ENCODE measurements at places on chromosomes 4 and X. TPM values are rescaled to one million over a fixed set of nuclear protein-coding genes. Genes with fewer than 3 reads are reported as not detected.

Gene HOPX
- total RNA-seq = 5.8 TPM

Gene SSX2B
- total RNA-seq = not detected

Gene GAGE1
- not detected for total RNA-seq

Gene FOXR2
- not detected for total RNA-seq

Gene SLC7A11
- total RNA-seq = 0.47 TPM

Gene UCP1
- total RNA-seq = not detected

Gene NHSL2
- total RNA-seq = 2.9 TPM

Gene AVPR2
- total RNA-seq = 5.0 TPM

Gene STX18
- total RNA-seq = 41.0 TPM

Gene ARR3
- 3.3 TPM for total RNA-seq

Gene F8A3
- 26.5 TPM for total RNA-seq

Gene TLR6
- total RNA-seq = 1.5 TPM

Gene CT45A10
- total RNA-seq = not detected

Gene DMRTC1
- total RNA-seq = not detected

Gene PASD1
- total RNA-seq = not detected

Gene AFF1
- total RNA-seq = 72.5 TPM

- no peaks in the 10 kb centered on the region for H3K36me3 ChIP-seq
- H3K4me1 ChIP-seq = peaks cover 29% of the 10 kb centered on the region
- H3K4me3 ChIP-seq = no peak overlapping the region
- DNase-seq = no peak
- no peaks in the 10 kb centered on the region for H3K27me3 ChIP-seq
These were observed 73.5 kb downstream of the ANXA3 start for GRCh38 chr4:78625073-78625472.

DNA sequence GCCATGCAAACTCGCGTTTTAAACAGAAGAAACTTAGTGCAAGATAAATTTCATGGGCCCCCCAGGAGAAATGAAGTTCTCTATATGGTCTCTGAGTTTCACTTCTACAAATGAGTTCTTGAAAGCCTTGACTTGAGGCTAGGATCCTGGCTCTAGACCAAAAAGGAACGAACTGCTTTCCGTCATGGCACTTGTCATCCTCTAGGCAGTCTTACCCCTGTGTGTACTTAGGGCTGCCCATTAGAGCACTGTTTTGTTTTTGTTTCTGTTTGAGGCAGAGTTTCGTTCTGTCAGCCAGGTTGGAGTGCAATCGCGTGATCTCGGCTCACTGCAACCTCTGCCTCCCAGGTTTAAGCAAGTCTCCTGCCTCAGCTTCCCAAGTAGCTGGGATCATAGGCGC is 29.0 kb downstream of the RNF4 start:
- H3K36me3 ChIP-seq = no peaks in the 10 kb centered on the region
- no peak overlapping the region for H3K4me3 ChIP-seq
- DNase-seq = peak; percentile 19
- no peak overlapping the region for H3K27ac ChIP-seq
- H3K27me3 ChIP-seq = no peaks in the 10 kb centered on the region
- no peaks in the 10 kb centered on the region for H3K4me1 ChIP-seq

DNA sequence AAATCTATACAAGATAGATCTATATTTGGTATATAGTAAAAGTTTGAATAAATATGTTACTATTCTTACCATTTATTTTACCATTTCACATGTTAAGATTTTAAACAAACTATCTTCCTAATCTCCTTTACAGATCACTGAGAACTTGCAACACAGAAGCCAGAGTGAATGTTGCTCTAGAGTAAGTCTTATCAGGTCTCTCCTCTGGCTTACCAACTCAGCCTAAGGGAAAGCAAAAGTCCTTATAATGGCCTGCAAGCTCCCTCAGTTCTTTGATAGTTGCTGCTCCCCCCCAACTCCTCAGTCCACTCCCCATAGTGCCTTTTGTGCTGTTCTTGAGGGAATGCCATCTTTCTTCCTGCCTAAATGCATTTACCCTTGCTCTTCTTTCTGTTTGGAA is 25.7 kb upstream of the SLC7A11 start:
- H3K4me3 ChIP-seq = no peak overlapping the region
- H3K27ac ChIP-seq = no peak overlapping the region
- no peaks in the 10 kb centered on the region for H3K36me3 ChIP-seq
- H3K4me1 ChIP-seq = no peaks in the 10 kb centered on the region

DNA sequence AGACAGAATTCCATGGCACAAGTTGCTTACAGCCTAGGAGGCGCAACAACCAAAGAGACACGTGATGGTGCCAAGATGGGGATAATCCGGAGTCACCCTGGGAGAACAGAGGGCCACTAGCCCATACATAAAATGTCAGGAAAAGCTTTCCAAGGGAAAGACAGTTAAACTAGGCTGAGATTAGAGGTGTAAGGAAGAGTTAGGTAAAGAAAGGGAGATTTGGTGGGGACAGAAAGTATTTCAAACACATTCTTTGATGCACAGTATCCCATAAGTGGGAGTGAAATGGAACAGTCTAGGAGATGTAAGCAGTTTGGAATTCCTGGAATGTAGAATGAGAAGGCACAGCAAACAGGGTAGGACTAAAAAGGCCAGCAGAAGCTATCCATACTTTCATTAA is 860.9 kb upstream of the LCORL start:
- no peak overlapping the region for H3K27ac ChIP-seq
- no peak for DNase-seq
- H3K27me3 ChIP-seq = no peaks in the 10 kb centered on the region
- H3K4me3 ChIP-seq = no peak overlapping the region
- H3K4me1 ChIP-seq = no peaks in the 10 kb centered on the region
- no peaks in the 10 kb centered on the region for H3K36me3 ChIP-seq

DNA sequence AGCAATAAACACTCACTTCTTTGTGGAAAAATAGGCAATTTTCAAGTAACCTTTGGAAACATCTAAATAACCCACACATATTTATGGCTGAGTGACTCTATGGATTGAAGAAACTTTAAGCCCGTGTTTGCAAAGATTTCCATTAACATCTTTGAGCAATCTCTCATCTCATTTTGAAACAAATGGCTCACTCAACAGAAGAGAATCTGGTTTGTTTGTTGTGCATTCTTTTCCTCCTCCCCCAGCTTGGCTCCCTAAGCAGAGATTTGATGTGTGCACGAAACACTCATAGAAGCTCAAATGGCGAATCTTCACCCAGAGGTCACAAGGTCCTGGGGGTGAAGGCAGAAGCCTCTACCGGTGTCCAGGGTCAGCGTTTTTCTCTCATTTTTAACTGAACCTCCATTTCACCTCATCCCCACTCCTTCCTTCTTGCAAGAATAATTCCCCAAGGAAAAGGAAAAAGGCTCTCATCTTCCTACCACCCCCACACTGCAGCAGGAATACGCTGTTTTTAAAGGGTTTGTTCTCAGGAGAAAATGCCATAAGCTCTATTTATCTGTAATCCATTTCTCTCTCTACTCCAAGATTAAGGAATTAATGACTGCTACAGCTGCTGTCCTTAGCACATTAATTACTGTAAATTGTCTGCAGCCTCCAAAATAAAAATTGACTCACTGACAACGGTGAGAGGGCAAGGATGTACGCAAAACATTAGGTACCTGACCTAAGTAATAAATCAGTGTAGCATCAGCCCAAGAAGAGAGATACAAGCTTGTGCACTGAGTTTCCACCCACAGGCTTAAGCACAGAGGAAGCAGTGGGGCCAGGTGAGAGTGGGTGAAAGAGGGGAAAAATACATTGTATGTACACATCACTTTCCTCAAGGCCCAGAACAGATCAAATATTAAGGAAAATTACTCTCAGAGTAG is 307.6 kb upstream of the NOCT start:
- H3K4me3 ChIP-seq = no peak overlapping the region
- no peak overlapping the region for H3K27ac ChIP-seq
- DNase-seq = no peak
- no peaks in the 10 kb centered on the region for H3K4me1 ChIP-seq
- no peaks in the 10 kb centered on the region for H3K36me3 ChIP-seq

GRCh38 chr4:65670331-65671031 is at the start of gene EPHA5:
Gene EPHA5, minus strand, starts transcription at chr4:65670489. Its CDS starts 747 bp downstream, at chr4:65669742.
- no peaks in the 10 kb centered on the region for H3K4me1 ChIP-seq
- peak within 1 kb of the TSS; percentile 34 for H3K4me3 ChIP-seq
- H3K36me3 ChIP-seq = no peaks in the 10 kb centered on the region
- H3K27me3 ChIP-seq = peaks cover 16% of the 10 kb centered on the region
- no peak within 1 kb of the TSS for H3K27ac ChIP-seq

GRCh38 chr4:114598191-114599121 is at the start of gene UGT8:
Gene UGT8, plus strand, starts transcription at chr4:114598807. Its CDS starts 24,074 bp downstream, at chr4:114622881.
- peak; percentile 95 for DNase-seq
- no peaks in the 10 kb centered on the region for H3K36me3 ChIP-seq
- H3K4me1 ChIP-seq = peaks cover 3% of the 10 kb centered on the region
- no peaks in the 10 kb centered on the region for H3K27me3 ChIP-seq
- peak within 1 kb of the TSS; percentile 68 for H3K4me3 ChIP-seq

DNA sequence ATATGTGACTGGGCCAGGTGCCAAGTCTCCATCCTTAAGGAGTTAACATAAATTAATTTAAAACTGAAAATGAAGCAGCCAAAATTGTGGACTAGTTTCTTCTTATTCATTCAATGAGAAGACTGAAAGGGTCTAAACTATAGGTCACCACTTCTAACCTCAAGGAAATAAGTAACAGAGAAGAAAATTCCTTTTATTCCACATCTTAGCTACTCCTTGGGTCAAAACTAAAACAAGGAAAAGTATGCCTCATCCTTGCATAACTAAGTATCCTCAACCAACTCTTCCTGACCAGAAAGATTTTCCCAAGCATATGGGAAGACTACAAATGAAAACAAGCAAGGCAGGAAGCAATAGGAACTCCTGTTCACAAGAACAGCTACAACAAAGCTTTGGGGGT is 71.2 kb downstream of the ZNF827 start:
- no peaks in the 10 kb centered on the region for H3K36me3 ChIP-seq
- H3K4me3 ChIP-seq = no peak overlapping the region
- no peaks in the 10 kb centered on the region for H3K4me1 ChIP-seq
- no peak overlapping the region for H3K27ac ChIP-seq
- H3K27me3 ChIP-seq = no peaks in the 10 kb centered on the region

DNA sequence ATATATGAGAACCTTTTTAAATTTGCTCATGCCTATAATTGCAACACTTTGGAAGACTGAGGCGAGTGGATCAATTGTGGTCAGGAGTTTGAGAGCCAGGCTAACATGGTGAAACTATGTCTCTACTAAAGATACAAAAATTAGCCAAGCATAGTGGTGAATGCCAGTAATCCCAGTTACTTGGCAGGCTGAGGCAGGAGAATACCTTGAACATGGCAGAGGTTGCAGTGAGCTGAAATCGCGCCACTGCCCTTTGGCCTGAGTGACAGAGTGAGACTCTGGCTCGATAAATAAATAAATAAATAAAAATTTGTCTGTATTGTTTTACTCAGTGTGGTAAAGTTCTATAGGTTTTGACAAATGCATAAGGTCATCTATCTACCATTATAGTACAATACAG is 218.2 kb downstream of the ZC4H2 start:
- no peaks in the 10 kb centered on the region for H3K27me3 ChIP-seq
- no peaks in the 10 kb centered on the region for H3K36me3 ChIP-seq
- DNase-seq = no peak
- H3K4me3 ChIP-seq = no peak overlapping the region

GRCh38 chrX:136750364-136750763 is 30.4 kb downstream of the ARHGEF6 start:
- H3K27me3 ChIP-seq = no peaks in the 10 kb centered on the region
- no peaks in the 10 kb centered on the region for H3K36me3 ChIP-seq
- no peak overlapping the region for H3K27ac ChIP-seq
- H3K4me1 ChIP-seq = no peaks in the 10 kb centered on the region

DNA sequence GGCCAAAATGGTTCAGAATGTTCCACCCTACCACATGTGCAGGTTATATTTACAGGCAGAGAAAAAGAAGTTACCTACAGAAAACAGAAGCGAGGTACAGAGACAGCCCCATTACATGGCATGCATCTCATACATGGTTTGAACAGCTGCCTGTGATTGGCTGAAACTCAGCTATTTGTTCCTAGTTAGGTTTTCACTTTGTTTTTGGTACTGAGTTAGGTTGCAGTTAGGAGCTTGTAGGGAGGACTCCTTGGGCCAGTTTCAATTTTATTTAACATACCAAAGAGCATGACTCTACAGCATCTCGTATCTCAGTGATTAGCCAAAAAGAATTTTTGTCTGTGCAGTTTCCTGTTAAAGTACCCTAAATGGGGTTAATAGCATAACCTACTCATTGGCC is 392.0 kb downstream of the MAPK10 start:
- H3K4me3 ChIP-seq = no peak overlapping the region
- H3K27ac ChIP-seq = no peak overlapping the region
- H3K27me3 ChIP-seq = no peaks in the 10 kb centered on the region
- no peaks in the 10 kb centered on the region for H3K4me1 ChIP-seq
- H3K36me3 ChIP-seq = no peaks in the 10 kb centered on the region

- no peak overlapping the region for H3K27ac ChIP-seq
- H3K4me3 ChIP-seq = no peak overlapping the region
- no peaks in the 10 kb centered on the region for H3K36me3 ChIP-seq
- DNase-seq = no peak
- no peaks in the 10 kb centered on the region for H3K4me1 ChIP-seq
- H3K27me3 ChIP-seq = no peaks in the 10 kb centered on the region
These were observed 45.7 kb downstream of the PASD1 start for GRCh38 chrX:151609222-151609621.

DNA sequence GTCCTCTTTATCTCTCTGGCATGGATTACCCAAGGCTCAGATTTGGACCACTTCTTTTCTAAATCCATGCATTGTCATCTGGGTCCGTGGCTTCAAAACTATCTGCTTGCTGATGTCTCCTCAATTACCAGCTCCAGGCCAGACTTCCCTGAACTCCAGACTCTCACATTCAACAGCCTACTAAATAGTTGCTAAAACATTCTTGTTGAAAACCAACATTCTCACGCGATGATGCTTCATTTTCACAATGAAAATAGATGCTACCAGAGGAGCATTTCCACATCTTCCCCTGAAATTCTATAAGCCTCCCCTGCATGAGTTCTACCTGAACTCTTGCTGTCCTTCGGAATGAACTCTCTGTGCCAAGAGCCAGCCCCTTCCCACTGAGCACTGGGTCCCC is 5.2 kb upstream of the TLR6 start:
- H3K36me3 ChIP-seq = no peaks in the 10 kb centered on the region
- H3K4me1 ChIP-seq = peaks cover 4% of the 10 kb centered on the region
- H3K4me3 ChIP-seq = no peak overlapping the region

- no peaks in the 10 kb centered on the region for H3K4me1 ChIP-seq
- DNase-seq = no peak
- no peaks in the 10 kb centered on the region for H3K27me3 ChIP-seq
- no peaks in the 10 kb centered on the region for H3K36me3 ChIP-seq
- no peak overlapping the region for H3K4me3 ChIP-seq
- no peak overlapping the region for H3K27ac ChIP-seq
These were observed 1026.7 kb upstream of the TENM3 start for GRCh38 chr4:181216501-181216900.

- no peaks in the 10 kb centered on the region for H3K36me3 ChIP-seq
- H3K27me3 ChIP-seq = no peaks in the 10 kb centered on the region
- DNase-seq = no peak
- H3K4me3 ChIP-seq = no peak overlapping the region
- H3K27ac ChIP-seq = peak overlapping the region; percentile 55
These were observed 215.2 kb upstream of the GK2 start for GRCh38 chr4:79623021-79623870.

DNA sequence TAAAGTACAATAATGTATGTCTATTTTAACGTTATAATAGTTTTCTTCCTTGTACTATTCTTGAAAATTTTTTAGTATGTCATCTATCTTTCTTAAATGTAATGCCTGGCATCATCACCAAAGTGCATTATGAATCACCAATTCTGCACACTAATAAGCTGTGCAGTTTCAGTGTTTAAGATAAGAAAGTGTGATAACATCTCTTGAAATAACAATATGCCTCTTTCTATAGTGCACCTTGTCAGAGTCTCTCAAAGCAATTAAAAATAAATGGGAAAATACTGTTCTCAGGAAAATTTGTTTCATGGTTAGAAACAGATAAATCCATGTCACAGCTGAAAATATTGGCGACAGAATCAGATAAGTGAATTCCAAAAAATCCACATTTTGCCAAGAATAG is 457.4 kb upstream of the PCDH10 start:
- no peak overlapping the region for H3K27ac ChIP-seq
- no peak overlapping the region for H3K4me3 ChIP-seq
- no peak for DNase-seq
- no peaks in the 10 kb centered on the region for H3K27me3 ChIP-seq
- no peaks in the 10 kb centered on the region for H3K36me3 ChIP-seq

Data from Peyer's patch (tissue), 4 donors.